ENCODE measurements at places on chromosomes 2 and 18.

- DNase-seq: no peak
Observed at GRCh38 chr18:46346213-46346612, 242.0 kb downstream of the HAUS1 start.

DNA sequence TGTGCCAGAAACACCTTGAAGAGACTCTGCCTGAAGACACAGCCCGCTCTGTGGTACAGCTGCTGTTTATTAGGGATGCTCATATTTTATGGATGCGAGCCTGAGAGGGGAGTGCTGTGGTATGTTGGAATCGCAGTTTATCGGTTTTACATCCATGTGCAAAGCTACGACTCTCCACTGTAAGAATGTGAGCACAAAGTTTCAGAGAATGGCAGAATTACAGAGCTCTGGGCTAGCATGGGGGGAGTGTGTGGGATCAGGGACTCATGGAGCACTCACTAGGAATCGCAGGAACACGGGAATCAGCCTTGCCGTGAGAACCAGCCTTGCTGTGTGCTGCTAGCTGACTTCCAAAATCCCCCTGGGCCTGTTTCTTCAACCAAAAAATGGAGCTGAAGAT lies 199.9 kb downstream of the RNF144A start:
- no peak for DNase-seq

DNA sequence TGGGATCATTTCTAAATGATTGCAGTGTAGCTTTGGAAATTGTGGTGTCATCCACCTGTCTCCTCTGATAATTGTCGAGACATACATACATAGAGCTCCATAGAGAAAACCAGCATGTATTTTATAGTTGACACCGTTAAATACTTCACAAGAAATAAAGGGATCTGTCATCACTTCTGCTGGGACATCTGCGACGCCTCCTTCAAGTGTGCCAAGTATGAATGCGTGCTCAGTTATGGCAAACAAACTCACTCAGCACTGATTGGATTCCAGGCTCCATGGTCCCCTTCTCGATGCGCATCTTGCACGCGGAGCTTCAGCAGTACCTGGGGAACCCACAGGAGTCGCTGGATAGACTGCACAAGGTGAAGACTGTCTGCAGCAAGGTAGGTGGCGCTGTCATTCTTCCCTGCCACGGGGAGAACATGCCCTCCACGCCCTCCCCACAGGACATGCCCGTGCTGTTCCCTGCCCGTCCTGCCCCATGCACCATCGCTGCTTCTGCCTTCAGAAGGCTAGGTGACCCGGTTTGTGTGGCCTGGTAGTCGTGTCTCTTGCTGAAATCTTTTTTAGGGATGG lies 64.1 kb downstream of the TRAPPC12 start:
- DNase-seq: no peak

DNA sequence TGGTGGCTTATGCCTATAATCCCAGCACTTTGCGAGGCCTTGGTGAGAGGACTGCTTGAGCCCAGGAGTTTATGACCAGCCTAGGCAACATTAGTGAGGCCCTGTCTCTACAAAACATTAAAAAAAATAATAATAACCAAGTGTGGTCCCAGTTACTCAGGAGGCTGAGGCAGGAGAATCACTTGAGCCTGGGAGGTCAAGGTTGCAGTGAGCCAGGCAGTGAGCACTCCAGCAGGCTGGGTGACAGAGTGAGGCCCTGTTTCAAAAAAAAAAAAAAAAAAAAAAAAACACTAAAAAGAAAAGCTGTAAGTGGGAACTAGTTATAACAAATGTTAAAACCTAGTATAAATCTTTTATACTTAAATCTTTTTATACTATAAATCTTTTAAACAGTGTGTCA lies 146.2 kb upstream of the ITGA4 start:
- no peak for DNase-seq

GRCh38 chr18:39494211-39494896 lies 1928.8 kb upstream of the CELF4 start:
- DNase-seq: no peak

DNA sequence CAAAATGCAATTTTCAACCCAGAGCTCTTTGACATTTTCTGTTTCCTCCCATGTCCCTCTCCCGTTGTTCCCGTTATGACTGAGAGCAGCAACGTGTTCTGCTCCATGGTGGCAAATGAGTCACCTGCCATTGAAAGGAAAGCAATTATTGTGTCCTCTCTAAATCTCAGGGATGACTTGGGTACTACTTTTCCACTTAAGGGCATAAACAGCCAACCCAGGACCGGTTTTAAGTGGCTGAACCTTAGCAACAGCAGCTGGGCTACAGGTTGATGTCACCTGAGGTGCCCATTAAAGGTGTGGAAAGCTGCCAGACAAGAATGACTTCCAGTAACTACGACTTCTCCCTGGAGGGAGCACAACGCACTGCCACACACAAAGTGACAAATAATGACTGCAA lies 236.8 kb downstream of the NCKAP5 start:
- no peak for DNase-seq

GRCh38 chr2:217055624-217056023 lies 195.8 kb upstream of the TNP1 start:
- DNase-seq: no peak

- no peak for DNase-seq
Observed at GRCh38 chr18:12836551-12836950, 47.5 kb downstream of the PTPN2 start.

- no peak for DNase-seq
Observed at GRCh38 chr2:64979744-64980143, 9.5 kb upstream of the SLC1A4 start.

- DNase-seq: peak; percentile 100
Observed at GRCh38 chr2:227817850-227818674, 4.4 kb downstream of the CCL20 start.

GRCh38 chr2:162435676-162436075 lies 91.7 kb downstream of the GCA start:
- no peak for DNase-seq

GRCh38 chr18:37440206-37440605 lies 125.4 kb downstream of the CELF4 start:
- no peak for DNase-seq

GRCh38 chr2:26876260-26876659 lies 28.3 kb downstream of the DPYSL5 start:
- DNase-seq: no peak

GRCh38 chr2:105760191-105760590 lies 15.5 kb downstream of the NCK2 start:
- no peak for DNase-seq

GRCh38 chr2:62817995-62818713 lies 112.6 kb downstream of the EHBP1 start:
- DNase-seq: no peak

- DNase-seq: no peak
Observed at GRCh38 chr2:20611077-20611843, 39.6 kb downstream of the HS1BP3 start.

DNA sequence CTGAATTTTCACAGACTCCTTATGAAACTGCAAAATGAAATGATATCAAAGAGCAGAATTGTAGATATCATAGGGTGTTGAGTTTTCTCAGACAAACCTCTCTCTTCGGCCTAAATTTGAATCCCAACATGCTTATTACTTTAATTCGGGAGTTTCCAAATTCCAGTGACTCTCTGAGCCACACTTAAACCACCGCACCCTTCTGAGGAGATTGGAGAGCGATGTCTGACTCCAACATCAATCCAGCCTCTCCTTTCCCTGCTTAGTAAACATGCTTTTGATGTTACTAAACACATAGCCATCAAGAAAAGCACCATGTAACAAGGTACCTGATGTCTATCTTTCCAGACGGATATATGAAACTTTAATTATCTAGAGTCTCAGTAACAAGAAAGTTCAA lies 103.1 kb upstream of the ARHGAP28 start:
- no peak for DNase-seq

DNA sequence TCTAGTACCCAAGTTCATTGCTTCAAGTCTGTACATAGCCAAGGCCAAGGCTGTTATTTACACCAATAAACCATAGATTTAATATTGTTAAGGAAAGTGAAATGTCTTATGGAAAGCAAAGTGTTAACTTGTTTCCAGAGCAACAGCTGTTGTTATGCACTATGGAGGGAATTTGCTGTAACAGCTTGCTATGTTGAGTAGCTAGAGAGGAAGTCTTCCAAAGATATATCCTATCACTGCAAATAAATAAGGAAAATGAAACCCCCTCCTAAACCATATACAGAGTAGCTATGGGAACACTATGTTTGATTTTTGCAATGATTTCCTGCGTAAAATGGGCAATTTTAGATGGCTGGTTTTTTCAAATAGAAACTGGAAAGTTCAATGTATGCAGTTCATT lies 21.1 kb downstream of the TMEM182 start:
- DNase-seq: no peak

DNA sequence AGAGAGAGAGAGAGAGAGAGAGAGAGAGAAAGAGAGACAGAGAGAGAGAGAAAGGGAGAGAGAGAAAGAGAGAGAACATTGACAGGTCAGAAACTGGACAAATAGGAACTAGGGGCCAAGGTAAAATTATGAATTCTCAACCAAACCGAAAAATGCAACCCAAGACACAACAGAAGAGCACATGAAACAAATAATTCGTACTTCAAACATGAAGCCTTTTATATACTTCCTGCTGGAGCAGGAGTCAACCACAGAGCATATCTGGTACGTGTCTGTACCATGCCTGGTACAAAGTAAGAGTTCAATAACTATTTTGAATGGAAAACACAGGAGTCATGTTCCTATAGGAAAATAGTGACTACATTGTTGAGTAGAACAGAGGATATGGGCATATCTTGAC lies 6.5 kb upstream of the VPS54 start:
- no peak for DNase-seq
